Activated T-helper 1 cell treated with Interleukin-2 at 50 U/mL for 16 hours (primary cell): ENCODE measurements at places on chromosomes 1 and 21.

GRCh38 chr1:19357299-19357986 lies 45.3 kb downstream of the SLC66A1 start:
- no peak for DNase-seq

GRCh38 chr1:113701429-113701828 lies 57.9 kb downstream of the PHTF1 start:
- no peak for DNase-seq

GRCh38 chr1:32991386-32991785 lies 26.8 kb upstream of the RNF19B start:
- DNase-seq, result no peak

GRCh38 chr1:247173431-247173830 lies 1.6 kb upstream of the ZNF124 start:
- DNase-seq, result no peak

DNA sequence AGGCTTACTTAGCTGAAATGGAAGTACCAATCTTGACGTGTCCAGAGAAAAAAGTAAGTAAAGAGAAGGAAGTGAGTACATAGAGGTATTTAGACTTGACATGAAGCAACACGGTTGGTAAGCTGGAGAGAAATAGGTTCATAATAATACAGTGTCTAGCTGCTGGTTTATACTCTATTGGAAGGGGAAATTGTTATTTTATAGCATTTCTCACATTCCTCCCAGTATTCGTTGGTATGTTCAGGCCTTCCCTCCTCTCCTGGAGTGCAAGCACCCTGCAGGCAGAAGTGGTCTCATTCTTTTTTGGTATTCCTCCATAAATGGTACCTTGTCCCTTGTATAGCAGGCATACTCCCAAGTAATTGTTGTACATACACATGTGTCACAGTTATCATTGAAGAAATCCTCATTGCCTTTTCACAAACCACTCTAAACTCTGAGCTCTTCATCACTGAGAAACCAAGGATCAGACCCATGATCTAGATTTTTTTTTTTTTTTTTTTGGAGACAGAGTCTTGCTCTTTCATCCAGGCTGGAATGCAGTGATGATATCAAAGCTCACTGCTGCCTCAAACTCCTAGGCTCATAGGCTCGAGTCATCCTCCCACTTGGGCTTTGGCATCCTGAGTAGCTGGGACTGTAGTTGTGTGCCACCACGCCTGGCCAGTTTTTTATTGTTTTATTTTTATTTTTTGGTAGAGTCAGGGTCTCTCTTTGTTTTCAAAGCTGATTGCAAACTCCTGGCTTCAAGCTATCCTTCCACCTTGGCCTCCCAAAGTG lies 9.8 kb upstream of the IPO9 start:
- no peak for DNase-seq

GRCh38 chr21:42596657-42597056 lies 56.8 kb upstream of the PDE9A start:
- DNase-seq, result no peak

DNA sequence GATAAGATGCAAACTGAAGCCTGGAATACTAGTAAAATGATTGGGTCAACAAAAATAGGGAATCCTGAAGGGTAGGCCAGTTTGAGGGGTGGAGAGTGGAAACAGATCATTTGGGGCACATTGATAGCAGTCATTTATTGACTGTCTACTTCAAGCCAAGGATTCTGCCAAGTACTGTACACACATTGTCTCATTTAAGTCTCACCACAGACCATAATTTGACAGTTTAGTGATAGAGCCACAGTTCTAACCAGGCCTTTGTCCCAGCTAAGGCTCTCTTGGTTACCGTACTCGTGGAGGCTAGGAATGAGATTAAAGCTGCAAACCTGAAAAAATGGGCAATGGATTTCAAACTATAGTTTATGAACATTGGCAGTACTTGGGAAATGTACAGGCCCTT lies 11.2 kb downstream of the RBM15 start:
- DNase-seq, result no peak

DNA sequence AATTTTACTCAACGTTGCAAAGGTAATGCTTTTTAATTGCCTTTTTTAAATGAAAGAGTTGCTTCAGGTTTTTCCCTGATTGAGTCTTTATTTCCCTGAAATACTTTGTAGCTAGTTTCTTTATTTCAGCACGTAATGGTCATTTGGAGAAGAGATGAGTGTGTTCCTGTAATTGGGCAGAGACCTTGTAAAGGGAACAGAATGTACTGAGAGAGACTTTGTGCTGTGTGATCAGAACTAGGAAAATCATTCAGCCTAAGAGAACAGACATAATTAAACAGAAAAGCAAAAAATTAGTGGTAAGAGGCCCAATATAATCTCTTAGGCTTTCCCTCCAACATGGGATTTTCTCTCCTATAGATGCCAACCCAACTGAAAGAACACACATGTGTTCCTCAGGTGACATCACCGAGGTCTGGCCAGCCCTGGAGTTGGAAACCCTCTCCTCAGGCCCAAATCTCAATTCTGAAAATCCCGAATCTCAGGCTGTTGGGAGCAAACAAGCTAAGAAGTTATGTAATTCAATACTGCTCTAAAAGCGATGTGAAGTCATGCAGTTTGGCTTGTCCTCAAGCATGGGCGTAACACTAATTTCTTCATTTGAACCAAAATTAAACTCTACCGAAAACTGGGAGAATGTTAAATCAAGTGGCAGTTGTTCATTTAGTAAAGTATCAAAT lies 102.0 kb downstream of the TGFB2 start:
- no peak for DNase-seq
